ENCODE measurements at places on chromosomes 16 and 17.

DNA sequence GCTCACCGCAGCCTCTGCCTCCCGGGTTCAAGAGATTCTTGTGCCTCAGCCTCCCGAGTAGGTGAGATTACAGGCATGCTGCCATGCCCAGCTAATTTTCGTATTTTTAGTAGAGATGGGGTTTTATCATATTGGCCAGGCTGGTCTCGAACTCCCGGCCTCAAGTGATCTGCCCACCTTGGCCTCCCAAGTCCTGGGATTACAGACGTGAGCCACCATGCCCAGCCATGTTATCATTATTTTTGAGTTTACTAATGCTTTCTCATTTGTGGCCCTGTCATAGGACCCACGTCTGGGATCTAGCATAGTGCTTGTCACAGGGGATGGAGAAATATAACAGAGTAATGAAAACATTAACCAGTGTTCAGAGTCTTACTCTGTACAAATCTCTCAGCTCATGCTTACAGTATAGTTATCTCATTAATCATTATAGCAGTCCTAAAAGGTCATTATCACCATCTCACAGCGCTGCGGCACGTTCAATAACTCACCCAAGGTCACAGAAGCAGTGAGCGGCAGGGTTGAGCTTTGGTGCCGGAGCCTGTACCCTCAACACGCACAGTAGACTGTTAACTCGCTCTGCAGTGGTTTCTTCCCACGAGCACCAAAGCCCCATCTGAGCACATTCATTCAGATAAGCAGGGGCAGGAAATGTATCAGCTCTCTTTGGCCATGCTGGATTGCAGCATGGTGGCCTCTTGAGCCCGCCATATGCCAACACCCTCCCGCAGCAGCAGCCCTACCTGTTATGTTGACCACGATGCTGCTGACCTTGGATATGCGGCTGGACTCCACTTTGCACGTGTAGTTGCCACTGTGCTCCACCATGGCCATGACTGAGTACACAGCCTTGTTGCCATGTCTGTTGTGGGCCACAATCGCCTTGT, 21.4 kb downstream of the PECAM1 start:
- DNase-seq = no peak

DNA sequence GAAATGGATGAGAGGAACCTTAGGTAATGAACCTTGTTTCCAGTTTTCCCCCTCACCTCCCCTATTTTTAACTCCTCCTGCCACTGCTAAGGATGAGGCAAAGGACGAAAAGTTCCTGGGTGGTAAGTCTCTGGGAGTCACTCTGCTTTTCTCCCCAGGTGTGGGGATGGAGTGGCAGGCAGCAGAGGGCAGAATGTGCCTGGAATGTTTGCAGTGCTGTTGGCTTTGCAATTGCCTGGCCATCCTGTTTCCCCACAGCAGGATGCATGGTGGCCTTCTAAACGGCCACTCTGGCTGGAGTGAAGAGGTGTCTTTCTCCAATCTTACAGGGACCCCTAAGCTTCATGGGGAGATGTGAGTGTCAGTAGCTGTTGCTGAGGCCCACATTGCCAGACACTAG, 432.5 kb upstream of the ZFHX3 start:
- DNase-seq = no peak

- no peak for DNase-seq
These were observed 16.7 kb upstream of the CD300A start for GRCh38 chr17:74449773-74450172.

GRCh38 chr17:16327018-16327417, 26.3 kb downstream of the CENPV start:
- DNase-seq = no peak

DNA sequence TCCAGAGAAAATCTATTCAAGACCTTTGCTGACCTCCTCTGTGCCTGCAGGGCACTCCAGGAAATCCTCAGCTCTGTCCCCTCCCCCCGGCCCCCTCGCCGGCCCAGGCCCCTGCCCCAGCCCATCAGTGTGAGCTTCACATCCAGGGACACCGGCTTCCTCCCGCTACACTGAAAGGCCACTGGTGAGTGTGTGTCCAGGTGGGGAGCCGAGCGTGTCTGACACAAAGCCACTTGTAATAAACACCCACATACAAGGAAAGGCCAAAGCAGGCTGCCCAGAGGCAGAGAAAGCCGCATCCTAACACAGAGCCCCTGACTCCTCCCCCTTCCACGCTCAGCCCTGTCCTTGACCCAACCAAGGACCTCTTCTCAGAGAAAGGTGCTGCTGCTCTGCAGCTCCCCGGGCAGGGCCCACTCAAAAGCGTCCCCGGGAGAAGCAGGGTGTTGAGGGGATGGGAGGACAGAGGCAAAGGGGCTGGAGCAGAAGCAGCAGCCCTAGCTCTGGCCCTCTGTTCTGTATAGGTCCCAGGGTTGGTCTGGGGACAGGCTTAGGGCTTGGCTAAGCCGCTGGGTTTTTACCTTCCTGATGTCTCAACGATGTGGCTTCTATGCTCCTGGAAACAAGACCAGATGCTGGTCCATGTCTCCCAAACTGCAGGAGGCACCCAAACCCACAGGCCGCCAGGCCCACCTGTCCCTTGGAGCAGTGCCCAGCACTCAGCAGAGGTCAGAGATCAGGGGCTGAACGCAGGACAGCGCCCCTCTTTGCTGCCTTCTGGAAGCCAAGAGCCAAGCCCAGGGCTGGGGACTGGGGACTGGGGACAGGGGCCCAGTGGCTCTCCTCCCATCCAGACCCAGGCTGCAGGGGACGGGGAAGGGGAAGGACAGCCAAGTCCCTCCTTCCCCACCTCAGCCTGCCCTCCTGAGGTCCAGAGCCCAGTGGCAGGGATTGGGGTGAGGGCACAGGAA, 15.3 kb downstream of the MNT start:
- DNase-seq = no peak

- DNase-seq = no peak
These were observed 33.4 kb downstream of the ARHGAP23 start for GRCh38 chr17:38461683-38462082.

DNA sequence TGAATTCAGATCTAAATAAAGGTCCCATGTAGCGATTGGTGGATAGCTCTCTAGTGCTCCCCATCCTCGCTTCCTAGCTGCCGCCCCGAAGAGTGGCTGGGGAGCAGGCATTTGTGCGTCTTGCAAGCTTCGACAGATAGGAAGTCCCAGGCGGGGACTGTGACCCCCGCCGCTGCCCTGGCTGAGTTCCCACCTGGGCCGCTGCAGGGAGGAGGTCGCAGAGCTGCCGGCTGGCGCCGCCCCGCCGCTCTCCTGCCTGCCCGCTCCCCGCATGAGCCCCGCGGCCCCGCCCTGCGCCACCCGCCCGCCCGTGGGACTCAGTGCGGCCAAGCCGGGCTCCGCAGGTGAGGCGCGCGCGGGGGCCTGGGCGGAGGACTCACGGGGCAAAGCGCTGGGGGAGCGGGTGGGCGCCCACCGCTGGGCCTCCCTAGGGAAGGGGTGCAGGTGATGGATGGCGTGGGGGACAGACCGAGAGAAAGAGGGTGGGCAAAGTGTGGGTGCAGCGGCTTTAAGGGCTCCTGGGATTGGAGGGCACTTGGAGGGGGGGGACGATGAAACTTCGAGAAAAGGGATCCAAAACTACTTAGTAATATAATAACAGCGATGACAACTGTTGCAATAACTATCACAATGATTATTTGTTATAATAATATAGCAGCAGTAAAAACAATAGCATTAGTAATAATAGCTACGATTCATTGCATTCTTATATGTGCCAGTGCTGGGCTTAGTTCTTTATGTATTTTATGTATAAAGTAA, at the start of gene OTOA:
Gene OTOA (plus strand): TSS at position 80 of the 759 bp plus-strand sequence. CDS start 14,547 bp downstream, outside the sequence.
- DNase-seq = no peak

DNA sequence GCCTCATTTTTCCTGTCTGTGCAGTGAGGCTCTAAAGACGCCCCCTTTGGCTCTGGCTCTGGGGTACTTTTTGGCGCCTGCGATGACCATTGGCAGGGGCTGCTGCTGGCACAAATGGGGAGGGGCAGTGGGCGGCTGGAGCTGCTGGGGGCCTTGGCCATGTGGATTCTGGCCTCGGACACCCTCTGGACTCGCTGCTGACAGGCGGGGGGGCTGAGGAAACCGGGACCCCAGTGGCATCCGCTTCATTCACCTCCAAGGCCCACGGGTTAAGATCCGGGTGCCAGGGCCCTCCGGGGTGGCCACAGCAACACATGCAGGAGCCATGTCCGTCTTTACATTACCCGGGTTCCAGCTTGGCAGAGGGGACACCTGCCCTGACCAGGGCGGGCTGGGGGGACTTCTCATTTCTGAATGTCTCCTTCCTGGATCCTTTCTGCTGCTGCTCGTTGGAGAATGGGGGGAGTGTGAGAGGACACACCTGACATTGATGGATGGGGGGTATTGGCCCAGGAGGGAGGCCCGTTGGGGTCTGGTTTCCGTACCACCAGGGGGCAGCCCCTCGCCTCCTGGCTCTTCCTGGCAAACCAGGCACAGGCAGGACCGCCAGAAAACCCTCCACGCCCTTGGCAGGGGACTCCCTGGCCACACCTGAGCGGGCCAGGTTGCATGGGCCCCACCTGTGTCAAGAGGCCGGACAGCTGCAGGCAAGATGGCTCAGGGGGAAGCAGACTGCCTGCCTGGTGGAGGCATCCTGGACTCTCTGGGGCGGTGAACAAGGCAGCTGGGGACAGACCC, 21.8 kb downstream of the GSE1 start:
- no peak for DNase-seq

DNA sequence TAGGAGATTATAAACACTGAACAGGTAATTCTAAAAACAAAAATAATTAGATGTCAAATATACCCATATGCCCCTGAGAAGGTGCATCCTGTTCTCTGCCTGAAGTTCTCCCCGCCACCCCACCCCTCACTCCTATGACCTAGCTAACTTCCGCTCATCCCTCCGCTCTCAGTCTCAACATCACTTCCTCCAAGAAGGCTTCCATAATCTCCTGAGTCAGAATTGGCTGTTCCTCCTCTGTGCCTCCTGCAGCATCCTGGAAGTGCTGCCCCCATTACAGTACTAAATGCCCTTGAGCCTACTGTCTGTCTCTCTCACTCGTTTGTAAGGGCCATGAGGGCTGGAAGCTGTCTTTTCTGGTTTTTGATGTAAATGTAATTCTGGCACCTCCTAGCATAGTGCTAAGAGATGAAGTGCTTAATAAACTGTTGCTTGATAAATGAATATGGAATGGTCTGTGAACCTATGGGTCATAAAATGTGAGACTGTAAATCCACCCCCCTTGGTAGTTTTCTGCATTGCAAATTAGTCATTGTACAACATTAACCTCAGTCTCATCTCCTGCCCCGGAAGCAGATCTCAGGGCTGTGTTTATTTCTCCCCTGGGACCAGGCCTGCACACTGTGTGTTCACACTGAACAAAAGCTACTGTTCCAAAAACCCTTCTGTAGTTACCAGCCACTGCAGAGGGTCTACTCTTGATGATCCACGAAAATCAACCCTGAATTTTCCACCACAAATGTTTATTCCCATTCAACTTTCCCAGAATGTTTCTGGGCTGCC, 3.9 kb upstream of the MYO1D start:
- no peak for DNase-seq

GRCh38 chr17:57151798-57152197, 66.8 kb downstream of the AKAP1 start:
- no peak for DNase-seq

GRCh38 chr16:30786115-30786935, 680 bp downstream of the ZNF629 start:
- DNase-seq = no peak

- no peak for DNase-seq
These were observed 161.5 kb downstream of the FOXL1 start for GRCh38 chr16:86739808-86740207.

DNA sequence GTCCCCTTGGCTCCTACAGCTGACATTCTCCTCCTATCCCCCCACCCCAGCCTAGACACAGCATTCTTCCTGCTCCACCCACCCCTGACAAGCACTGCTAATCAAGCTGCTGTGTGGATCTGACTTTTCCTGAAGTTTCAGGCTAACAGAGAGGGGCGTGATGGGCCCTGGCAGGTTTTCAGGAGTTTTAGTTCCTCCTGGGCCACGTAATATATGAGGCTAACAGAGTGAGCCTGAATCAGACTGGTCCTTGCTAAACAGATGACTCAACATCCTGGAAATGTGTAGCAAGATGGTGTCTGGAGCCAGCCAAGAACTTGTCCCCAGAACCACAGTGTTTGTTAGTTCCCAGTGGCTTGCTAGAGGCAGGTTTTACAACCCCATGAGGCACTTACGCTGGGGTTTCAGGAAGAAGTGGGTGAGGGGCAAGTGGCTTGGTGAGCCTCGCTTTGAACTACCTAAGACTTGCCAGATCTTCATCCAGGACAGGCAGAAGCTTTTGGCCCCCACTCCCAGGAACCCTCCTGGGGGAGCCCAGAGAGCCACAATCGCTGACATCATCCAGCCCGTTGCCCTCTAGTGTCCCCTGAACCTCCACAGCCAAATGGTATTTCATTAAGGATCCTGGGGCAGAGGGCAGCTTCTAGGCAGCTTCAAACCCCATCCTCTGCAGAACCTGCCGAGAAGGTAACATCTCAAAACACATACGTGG, 15.9 kb downstream of the TMEM92 start:
- DNase-seq = no peak
